Stimulated activated CD8-positive, alpha-beta memory T cell treated with anti-CD3 and anti-CD28 coated beads, Interleukin-7, amount 100 ng/mL, for 48 hours (primary cell): ENCODE measurements at places on chromosomes 5 and 9.
A peak's percentile ranks its signal among the peaks of the same experiment; 100 is the strongest.

- DNase-seq: peak; percentile 86
These were observed 8.5 kb downstream of the PRR7 start for GRCh38 chr5:177455036-177455660.

GRCh38 chr5:32531885-32532520, 53.4 kb upstream of the SUB1 start:
- no peak for DNase-seq

- no peak for DNase-seq
These were observed 22.7 kb downstream of the CFAP90 start for GRCh38 chr5:7828269-7828668.

DNA sequence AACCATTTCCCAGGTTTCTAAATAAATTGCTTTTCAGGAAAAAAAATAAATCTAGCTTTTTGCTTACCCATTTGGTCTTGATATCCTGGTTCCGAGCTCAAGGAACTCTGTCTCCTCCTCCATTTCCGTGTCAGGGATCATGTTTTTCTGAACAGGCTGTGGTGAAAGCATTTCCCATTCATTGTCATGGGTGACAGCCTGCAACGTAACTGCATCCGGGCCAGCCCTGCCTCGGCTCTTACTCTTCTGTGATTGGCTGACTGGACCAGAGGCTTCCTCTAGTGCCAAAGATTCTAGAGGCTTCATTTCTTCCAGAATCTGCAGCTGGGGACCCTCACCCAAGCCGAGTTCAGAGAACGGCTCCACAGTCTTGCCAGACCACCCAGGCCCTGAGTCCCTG, 61.0 kb upstream of the PCA3 start:
- no peak for DNase-seq

DNA sequence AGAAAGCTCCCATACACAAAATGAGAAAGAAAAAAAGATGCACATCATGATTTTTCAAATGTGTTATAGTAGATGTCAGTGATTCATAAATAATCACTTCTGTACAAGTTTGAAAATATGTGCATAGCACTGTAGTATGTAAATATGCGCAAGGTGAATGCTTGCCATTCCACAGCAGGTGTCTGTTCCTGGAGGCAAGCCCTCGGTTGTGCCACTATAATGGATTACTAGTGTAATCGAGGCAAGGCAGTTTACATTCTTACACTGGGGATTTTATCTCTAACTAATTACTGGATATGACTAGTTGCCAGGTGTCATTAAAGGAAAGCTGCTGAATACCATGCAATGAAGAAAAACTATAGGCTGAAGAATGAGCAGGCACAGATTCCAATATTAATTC, 93.6 kb downstream of the ARHGEF28 start:
- no peak for DNase-seq

GRCh38 chr9:133275105-133276000, at the start of gene ABO:
ABO (minus strand) TSS chr9:133275201.
- no peak for DNase-seq

DNA sequence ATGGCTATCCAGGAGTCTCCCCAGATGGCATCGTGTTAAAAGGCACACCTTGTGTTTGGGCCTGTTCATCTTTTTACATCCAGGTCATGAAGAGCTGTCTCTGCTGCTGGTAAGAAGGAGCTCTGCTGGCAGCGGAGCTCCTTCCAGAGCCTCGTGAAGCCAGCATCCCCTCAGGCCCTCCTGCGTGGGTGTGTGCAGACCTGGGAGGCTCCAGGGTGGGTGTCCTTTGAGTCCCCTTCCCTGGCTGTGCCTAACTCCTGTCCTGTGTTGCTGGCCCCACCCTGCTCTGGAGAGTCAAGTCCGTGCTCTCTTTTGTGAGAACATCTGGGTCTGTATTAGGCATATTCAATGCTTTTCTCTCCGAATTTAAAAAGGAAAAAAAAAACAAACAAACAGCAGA, 149.6 kb upstream of the IRX2 start:
- no peak for DNase-seq

DNA sequence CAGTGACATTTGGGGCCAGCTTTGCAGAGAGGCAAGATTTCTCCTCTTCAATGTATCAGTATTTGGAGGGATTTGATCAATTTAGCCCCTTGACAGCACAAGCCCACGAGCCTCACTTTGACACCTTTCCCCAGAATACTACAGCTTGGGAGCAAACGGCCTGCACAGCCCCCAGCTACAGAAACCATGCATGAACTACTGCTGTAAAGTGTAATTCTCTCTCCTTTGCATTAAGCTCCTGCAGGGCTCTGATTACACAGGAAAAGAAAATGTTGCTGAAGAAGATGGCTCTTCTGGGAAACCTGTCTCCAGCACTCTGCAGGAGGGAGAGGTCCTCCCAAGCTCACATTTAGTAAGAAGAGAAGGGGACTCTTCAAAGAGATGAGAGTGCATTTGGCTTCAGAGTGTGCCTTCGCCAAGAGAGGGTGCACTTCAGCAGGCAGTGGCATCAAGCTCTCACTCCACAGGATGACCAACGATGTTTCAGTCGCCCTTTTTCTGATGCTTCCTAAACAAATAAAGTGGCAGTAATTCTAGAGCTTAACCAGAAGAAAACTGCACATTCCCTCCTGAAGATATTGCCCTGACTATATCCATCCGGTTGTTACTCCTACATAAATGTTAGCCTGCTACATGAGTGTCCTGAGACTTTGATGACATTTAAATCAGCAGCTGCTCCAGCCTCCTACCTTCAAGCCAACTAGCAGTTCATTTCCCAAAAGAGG, 272.2 kb downstream of the AUH start:
- DNase-seq: no peak
